HFF-Myc (cell line): ENCODE measurements at places on chromosomes 4 and X.

DNA sequence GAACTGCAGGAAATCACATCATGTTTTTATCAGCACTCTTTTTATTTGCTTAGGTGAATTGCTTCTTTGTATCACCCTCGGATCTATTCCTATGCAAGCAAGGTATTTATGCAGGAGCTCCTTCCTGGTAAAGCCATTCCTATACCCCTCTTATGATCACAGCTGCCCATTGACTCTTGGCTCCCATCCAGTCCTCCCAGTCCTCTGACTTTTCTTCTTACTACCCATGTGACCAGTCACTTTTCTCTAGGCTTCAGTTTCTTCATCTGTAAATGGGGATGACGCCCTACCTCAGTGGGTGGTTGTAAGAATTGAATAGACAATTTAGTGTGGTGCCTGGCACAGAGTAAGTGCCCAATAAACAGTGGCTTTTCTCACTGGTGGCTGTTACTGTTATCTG, 144.9 kb downstream of the FHIP1A start:
- no peak for DNase-seq

DNA sequence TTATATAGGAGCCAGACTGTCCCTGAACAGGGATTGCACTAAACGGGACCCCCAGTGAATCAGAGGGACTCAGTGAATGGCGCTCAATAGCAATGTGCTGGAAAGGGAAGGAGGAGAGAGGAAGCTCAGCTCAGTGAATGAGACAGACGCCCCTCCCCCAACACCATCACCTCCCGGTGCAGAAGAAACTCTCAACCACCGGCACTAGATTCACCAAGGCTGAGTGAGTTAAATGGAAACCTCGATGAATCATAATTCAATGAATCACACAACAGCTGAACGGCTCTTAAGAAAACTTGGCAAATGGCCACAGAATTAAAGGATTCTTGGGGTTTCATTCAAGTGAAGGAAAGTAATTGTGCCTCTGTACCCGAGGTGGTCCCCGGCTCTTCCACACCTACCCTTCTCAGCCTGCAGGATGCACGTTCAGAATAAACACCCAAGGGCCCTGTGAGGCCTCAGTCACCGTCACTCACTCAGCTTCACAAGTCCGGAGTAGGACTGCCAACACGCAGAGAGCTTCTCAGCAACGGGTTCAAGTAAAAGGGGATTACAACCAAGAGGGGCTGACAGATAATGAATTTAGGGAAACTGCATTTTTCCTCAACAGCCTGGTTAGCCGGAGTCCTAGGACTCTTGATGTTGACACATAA, 29.3 kb downstream of the CRMP1 start:
- peak; percentile 51 for DNase-seq

- no peak for DNase-seq
Measured at GRCh38 chrX:56228914-56229313, 3.2 kb upstream of the KLF8 start.

DNA sequence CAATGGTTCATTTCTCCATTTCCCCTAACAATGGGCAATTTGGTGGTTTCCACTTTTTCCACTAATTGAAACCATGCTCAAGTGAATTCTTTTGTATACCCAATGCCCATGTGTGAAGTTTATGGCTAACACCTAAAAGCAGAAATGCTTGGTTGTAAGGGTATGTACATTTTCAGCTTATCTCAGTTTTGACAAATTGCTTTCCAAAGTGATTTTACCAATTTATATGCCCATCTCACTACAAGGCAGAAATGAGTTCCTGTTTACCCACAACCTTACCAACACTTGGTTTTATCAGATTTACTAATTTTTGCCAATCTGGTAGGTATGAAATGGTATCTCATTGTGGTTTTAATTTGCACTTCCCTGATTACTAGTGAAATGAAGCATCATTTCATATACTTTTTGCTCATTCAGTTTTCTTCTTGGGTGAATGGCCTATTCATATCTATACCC, 14.8 kb downstream of the GPR34 start:
- DNase-seq, result no peak
